ENCODE measurements at places on chromosomes 1 and 21.

DNA sequence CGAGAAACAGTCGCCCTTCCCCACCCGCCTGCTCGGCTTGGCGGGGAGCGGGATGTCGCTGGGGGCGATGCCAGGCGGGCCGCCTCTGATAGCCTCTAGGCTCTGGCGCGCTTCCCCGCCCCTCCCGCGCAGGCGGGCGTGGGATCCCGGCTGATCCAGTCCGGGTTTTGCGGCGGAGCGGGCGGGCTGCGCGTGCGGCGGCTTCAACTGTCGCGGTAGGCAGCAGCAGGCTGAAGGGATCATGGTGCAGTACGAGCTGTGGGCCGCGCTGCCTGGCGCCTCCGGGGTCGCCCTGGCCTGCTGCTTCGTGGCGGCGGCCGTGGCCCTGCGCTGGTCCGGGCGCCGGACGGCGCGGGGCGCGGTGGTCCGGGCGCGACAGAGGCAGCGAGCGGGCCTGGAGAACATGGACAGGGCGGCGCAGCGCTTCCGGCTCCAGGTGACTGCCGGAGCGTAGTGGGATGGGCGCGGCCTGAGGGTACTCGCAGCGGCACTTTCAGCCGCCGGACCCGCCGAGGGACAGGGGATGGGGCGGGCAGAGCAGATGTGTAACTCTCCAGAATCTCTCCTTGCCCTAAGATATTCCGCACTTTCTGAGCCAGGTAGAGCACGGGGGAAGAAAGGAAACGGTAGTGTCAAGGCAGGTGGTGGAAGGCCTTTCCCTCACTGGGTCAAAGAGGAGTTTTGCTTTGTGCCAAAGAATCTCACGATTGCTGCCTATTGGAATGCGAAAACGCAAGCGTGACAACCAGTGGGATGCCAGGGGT, at the start of gene FAAH:
Gene FAAH (plus strand): TSS at position 210 of the 764 bp plus-strand sequence. CDS start 32 bp downstream, at position 242.
- no peak for DNase-seq

DNA sequence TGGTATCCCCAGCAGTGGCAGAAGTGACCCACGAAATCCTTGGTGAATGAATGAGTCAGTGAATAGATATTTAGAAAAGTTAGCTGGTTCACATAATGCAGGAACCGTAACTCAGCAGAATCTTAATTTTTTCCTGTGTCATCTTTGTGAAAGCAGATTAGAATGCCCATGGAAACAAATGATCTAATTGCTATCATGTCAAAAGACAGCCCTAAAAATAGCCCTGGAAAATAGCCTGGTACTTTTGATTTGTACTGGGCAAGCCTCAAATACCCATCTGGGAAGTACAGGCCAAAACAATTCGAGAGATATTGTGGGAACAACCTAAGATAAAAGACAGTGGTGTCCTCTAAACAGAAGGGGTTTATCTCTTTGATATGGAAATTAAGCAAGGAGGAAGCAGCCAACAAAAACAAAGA, 21.1 kb downstream of the FYB2 start:
- no peak for DNase-seq

DNA sequence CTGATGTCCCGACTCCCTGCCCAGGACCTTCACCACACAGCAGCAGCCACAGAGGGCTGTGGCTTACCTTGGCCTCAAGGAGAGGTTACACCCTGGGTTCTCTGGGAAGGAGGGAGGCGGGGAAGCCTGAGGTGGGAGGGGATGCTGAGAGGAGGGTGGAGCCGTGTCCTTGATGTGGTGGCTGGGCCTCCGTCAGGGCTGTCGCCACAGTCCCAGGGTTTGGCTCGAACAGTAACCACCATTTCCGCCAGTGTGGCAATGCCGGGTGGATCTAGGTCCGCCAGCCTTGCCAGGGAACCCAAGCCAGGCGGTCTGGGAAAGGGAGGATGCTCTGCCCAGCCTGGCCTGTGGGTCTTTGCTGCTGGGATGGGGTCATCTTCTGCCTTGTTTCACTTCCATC, 18.4 kb upstream of the CDCA8 start:
- no peak for DNase-seq

DNA sequence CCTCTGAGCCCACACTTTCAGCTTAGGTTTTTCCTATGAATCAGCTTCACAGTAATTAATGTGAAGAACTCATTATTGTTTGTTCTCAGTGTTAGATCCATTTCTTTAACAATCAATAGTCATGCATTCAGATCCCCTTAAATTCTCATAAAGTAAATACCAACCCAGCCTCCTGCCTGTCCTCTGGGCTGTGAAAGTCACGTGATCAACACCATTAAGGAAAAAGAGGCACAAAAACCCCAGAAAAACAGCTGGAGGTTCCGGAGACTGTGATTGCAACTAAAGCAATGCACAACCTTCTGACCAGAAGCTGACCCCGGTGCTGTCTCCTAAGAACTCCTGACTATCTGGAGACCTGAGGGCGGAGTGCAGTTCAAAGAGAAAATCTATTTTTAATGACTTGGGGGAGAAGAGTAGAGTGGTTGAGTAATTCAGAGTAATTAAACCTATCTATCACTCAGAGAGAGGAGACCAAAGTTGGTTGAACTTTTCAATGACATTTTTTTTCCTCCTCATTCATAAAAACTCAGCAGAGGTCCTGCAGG, 132.5 kb downstream of the PLXNA2 start:
- no peak for DNase-seq

- DNase-seq: no peak
Observed at GRCh38 chr21:37341254-37341960, 25.2 kb upstream of the DYRK1A start.

- DNase-seq: no peak
Observed at GRCh38 chr1:39500862-39501389, 9.5 kb downstream of the BMP8A start.

- no peak for DNase-seq
Observed at GRCh38 chr1:97936976-97937375, 16.1 kb upstream of the DPYD start.

- no peak for DNase-seq
Observed at GRCh38 chr1:198015309-198015708, 98.1 kb downstream of the LHX9 start.

- no peak for DNase-seq
Observed at GRCh38 chr1:233045588-233045987, 95.2 kb downstream of the NTPCR start.

- DNase-seq: peak; percentile 51
Observed at GRCh38 chr1:1291548-1292441, 11.6 kb downstream of the SCNN1D start.

DNA sequence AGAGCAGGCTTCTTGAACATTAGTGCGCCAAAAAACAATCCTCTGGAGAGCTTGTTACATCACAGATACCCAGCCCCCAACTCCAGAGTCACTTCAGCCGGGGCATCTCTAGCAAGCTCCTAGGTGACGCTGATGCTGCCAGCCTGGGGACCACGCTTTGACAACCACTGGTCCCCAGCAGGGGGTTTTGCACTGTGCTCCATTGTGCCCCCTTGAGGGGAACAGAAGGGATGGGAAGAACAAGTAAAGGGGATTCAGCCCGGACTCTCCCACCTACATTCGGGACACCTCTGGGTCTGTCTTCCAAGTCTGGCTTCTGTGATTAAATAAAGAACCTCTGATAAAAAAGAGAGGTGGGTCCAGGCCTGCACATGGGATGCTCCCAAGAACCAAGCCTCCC, 60.4 kb downstream of the ATP5PO start:
- no peak for DNase-seq

GRCh38 chr1:110515891-110516290, 3.1 kb downstream of the KCNA10 start:
- no peak for DNase-seq

GRCh38 chr1:23593556-23594148, 34.4 kb upstream of the ID3 start:
- no peak for DNase-seq

DNA sequence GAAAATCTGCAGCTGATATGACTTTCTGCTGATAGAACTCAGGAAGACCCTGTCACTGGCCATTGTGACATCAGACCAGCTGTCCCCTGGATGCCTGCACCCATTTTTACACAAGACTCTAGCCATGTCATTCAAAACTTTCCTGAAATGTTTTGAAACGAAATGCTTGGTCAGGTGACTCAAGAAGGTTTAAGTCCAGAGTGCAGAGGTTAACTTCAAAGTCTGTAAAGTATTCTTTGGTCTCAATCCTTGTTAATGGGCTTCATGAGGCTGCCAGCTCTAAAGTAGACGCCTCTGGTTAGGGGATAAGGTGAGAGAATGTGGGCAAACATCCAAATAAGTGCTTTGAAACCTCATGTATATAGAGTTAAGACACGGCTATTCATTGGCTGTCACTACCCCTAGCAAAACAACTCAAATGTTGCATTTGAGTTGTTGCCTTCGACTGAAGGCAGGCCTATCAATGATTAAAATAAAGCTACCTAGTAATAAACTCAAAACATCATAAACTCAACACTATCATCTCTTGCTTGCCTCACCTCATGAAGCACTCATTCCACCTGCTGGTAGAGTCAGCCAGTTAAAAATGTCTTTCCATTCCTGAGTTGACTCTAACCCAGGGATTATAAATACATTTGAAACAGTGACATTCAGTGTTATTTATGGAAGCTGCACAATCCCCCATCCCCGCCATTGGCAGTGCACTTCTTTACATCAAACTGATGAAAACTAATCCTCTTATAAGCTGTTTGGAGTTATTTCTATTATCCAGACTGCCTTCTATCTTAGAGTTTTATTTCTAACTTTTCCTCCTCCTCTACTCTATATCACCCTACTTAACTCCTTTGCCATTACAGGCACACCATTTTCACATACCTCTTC, 26.0 kb downstream of the RABIF start:
- no peak for DNase-seq

DNA sequence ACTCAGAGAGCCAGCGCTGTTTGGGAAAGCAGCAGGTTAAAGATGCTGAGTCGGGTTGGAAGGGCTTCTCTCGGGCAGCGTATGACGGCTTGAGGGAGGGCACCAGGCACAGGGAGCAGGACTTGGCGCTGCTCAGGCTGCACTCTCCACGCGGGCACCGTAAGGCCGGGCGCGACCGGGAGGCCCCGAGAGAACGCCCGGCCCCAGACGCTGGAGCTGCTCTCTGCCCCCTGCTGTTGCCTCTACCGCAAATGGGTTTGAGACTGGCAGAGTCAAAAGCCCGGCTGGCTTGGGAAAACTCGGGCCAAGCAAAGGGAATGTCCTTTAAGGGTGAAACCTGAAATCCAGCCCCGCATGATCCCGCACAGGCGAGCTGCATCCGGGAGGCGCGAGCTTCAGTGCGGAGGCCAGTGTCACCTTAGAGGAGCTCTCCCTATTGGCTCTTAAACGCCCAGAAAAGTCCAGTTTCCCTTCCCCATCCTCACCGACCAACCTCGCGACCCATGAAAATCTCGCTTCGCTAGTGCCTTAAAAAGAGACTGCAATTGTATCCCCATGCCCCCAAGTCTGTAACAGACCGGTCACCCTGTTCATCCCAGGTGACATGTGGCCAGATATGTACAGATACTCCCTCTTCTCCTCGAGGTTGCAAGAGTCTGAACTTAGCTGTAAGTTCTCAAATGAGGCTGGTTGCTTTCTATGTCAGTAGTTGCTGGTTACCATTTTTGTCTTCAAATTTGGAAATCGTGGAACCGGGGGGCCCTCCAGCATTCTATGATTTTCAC, 1.1 kb downstream of the PRRX1 start:
- DNase-seq: no peak

DNA sequence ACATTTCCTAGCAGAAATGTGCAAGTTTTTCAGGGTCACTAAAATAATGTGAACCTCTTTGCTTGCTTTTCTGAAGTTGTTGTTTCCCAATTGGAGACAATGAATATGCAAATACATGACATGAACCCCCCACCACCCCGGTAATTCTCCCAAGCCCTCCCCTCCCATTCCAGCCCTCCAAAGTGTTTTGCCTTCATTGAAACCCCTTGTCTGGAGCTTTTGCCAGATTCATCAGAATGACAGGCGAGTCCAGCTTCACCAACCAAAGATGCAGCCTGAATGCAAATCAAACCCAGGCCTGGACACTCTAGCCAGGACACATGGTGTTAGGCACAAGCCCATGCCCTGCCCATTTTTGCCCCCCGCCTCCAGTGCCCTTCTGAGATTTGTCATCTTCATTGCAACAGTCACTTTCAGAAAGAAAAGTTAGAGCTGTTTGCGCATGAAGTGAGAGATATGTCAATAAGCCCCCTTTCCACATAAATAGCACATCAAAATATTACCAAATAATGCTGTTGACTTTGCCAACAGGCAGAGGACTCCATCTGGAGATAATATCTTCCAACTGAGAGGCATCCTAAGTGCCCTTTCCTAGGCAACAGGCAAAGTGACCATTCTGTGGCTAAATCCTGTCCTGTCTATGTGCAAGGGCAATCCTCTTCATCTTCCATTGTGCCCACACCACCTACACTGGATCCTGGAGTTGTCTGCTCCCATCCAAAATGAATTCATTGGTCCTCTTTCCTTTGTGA, 145.6 kb upstream of the NFIA start:
- DNase-seq: no peak

DNA sequence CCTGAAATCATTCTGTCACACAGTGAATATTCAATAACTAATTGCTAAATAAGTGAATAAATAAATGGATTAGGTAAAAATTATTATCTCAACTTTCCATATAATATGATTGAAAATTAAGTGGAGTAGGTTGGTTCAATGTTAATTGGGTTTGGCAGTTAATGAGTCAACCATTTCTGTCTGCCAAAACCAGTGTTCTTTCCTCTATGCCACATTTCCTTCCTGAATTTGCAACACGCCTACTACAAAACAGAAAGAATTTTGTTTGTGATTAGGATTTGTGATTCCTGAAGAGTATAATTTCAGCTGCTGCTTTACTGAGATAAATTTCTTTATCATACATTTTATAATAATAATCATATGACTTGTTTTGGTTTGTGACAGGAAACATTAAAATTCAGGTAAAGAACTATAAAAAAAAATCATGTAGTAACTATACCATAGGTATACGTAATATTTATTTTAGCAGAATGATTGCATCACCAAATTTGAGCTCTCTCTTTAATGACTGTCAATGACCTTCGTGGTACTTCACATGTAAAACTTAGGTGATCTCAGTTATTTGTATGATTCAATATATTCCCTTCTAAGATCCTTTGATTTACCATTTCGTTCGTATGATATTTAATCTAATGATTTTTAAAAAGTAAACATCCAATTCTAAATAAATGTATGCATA, 241.3 kb downstream of the KCNT2 start:
- no peak for DNase-seq

DNA sequence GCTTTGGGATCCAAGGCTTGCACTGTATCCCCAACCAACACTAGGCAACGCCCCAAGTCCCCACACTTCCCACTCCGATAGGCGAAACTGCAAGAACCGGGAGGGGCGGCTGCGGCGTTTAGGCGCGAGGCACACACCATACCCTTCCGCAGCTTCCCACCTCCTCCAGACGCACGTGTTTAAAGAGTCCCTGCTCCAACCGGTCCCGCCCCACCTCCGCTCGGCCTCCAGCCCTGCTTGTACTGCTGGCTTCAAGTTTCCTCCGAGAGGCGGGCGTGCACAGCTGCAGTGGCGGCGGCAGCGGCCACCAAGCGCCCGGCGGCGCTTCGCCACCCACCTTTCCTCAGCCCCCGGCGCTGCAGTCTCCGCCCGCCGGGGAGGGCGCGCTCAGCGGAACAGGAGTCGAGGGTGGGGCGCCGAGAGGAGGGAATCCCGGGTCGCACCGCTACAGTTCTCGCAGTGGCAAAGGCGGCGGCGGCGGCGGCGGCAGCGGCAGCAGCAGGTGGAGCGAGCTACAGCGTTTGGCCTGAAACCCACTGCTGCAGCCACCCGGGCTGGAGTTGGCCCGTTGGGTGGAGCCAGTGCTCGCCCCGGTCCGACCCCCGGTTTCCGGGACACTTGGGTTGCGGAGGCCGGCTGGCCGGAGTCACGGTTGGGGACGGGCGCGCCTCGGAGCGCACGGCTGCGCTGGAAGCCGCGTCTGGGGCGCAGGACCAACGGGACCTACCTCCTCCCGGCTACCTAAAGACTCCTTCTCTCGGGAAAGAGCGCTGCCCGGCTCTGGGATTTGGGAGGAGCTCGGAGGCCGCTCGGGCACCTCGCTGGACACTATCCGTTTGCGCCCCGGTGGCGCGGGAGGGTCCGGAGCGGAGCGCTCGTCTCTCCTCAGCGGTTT, at the start of gene CNIH3:
Gene CNIH3 (plus strand): TSS at position 457 of the 895 bp plus-strand sequence. CDS start 858 bp downstream, outside the sequence.
- DNase-seq: no peak
